CD4-positive, alpha-beta T cell treated with Interleukin-15 for 4 hours (primary cell): ENCODE measurements at places on chromosomes 5 and 9.

GRCh38 chr5:67992923-67993322 lies 222.6 kb upstream of the PIK3R1 start:
- DNase-seq, result no peak

GRCh38 chr5:60092671-60093422 lies 199.3 kb upstream of the PDE4D start:
- no peak for DNase-seq

DNA sequence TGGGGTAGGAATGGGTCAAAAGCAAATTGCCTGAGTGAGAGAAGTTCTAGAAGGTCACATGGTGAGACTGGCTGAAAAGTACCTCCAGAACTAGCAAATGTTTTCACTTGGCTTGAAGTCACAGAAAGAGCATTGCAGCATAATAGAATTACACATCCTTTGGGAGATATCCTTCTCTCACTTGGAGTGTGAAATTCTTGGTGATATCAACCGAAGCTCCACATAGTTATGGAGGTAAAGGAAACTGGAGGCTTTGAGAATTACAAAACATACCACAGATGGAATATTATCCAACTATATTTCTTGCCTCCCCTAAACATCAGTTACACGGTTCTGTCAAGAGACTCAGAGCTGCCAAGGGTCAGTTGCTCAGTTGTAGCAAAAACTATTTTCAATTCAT lies 182.4 kb downstream of the SEMA5A start:
- no peak for DNase-seq

DNA sequence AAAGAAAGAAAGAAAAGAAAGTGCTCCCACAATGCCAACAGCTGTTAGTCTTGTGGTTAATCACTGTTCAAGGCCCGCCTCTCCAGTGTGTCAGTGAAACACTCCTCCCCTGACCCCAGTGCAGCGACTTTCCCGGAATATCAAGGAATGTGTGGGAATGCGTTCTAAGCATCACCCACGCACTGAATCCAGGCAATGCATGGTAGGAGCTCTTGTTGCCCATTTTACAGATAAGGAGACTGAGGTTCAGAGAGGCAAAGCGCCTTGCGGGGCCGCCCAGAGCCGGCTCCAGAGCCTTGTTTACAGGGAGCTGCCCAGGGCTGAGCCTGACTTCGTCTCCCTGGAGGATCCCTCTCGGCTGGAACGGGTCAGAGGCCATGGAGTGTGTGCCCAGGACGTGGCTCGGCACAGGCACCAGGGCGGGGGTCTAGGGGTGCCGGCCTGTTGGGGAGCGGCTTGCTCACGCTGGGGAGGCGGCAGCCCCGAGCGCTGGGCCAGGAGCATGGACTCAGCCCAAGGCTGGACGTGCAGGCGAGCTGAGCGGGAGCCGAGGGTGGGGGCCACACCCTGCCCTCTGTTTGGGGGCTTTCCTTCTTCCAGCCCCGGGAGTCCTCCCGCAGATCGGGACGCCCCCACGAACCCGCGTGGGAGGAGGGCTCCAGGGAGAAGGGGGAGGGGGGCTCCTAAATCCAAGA lies 823 bp downstream of the ST6GALNAC6 start:
- DNase-seq, result no peak

GRCh38 chr5:172442592-172442991 lies 11.7 kb downstream of the SH3PXD2B start:
- no peak for DNase-seq

GRCh38 chr5:14831006-14831338 lies 40.6 kb downstream of the ANKH start:
- no peak for DNase-seq

GRCh38 chr5:125660231-125660895 lies 762.8 kb upstream of the GRAMD2B start:
- no peak for DNase-seq

DNA sequence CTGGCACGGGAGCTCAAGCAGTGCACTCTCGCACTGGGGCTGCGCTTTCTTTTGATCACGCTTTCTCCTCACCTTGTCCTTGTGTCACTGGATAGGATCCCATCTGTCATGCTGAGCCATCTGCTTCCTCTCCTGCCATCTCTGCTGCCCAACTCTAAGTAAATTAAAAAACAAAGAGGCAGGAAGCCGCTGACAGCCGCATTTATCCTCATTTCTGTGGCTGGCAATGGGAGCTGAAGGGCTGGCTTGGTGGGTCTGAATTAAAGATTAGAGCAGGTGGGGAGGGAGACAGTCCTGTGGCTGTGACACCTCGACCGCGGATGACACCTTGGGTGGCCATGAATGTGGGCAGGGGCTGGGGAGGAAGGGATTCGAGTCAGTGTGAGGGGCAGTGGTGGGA lies 159.2 kb upstream of the ALDH1B1 start:
- DNase-seq, result no peak

GRCh38 chr5:137181667-137182066 lies 317.5 kb downstream of the SPOCK1 start:
- DNase-seq, result no peak

DNA sequence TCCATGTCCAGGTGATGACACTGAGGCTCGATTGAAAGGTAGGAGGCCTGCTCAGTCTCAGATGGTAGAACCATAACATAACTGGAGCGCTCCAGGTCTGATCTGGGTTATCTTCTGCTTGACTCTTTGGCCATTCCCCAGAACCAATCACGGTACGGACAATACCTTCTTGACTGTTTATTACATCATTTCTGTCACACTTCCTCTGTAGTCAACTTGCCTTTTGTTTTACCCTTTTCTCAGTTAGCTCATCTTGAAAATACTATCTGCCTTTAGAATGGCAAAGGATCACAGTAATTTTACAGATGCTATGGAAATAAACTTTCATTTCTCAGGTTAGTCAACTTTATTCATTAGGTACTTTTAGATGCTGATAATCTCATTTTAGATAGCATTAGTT lies 22.4 kb downstream of the GLRA1 start:
- DNase-seq, result no peak

DNA sequence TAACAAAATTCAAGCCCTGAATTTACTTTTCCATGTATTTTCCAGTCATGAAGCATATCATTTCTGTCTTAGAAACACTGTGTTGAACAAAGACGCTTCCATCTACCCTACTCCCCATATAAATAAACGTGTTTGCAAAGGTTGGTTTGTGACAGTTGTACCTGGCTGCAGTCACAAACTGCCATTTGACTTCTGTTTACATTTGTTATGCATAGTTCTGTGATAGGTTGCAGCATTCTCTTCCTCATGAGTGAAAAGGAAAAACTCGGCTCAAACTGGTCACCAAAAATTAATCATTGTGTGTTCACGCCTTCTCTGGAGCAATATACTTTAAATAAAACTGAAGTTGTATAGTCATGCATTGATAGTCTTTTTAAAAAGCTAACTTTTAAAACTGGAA lies 69.3 kb upstream of the MOCS2 start:
- no peak for DNase-seq

DNA sequence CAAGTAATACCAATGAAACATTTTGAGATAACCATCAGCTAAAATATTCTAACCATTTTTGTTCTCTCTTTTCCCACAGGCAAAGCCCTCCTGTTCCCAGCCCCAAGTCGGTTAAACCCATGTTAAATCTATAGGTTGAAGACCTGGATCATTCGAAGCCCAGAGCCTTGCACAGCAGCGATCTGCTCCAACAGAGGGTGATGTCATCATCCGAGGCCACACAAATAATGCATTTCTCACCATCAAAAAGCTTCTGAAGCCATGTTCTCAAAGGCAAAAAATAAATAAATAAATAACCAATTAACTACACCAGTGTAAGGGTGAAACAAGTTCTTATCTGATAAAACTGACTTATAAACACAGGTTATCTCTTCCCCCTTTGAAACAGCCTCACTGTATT lies 169.2 kb downstream of the ENTREP1 start:
- DNase-seq, result no peak
